Cortex of kidney (tissue), 1 donor: ENCODE measurements at places on chromosomes 3 and 15.

GRCh38 chr3:170713653-170714052 lies 127.8 kb upstream of the SLC7A14 start:
- no peak for DNase-seq

- no peak for DNase-seq
Measured at GRCh38 chr15:92848852-92849598, 51.1 kb upstream of the CHD2 start.

DNA sequence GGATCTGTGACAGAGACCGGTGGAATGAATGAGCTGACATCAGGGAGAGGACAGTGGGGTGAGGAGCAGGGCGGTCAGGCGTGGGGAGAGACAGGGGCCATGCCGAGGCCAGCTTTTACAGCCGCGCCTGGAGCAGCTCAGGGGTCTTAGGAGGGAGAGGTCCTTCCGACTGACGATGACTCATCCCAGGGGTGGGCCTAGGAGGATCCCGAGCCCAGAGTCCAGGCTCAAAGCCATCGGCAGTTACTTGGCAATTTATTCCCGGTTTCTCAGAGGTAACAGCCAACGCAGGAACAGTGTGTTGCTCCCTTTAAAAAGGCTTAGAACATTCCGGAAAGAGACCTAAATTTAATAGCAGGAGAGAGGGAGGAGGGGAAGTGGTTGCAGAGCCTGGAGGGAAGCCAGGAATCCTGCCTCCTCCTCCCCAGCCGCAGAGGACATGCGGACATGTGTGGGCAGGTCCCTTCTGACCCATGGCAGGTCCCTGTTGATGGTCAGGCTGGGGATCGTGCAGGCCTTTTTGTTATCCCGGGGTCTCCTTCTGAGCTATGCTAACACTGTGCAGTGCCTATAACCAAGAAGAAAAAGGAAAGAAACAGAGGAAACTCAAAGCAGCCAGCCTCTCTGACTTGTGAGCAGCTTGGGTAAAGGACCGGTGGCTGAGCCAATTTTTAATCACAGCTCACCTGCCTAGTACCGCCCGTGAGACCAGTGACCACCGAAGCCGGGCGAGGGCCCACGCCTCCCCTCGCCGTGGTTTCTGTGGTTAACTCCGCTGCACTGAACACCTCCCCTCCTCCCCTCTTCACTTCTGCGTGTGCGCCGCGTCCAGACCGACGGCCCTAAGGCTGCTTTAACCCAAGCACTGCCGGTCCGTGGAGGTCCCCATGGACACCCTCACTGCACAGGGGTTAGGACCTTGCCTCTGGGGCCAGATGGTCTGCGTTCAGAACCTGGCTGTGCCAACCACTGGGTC lies 392.4 kb upstream of the PROK2 start:
- no peak for DNase-seq

DNA sequence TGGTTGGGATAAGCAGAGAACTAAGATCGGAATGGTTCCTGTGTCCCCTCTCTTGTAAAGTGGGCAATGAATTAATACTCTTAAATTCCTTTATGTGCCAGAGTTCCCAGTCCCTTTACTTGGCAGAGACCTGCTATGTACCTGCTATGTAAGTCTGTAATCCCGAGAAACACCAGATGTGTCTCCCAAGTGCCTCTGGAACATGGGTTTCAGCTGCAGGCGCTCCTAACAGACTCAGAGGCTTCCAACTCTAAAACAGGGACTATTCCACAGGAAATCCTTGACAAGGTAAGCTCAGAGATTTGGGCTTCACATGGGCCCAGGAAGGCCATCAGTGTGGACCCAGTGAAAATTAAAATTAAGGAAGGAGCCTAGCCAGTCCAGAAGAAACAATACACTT lies 117.7 kb upstream of the PLCL2 start:
- DNase-seq, result no peak
